ENCODE measurements at places on chromosomes 1 and 21.

DNA sequence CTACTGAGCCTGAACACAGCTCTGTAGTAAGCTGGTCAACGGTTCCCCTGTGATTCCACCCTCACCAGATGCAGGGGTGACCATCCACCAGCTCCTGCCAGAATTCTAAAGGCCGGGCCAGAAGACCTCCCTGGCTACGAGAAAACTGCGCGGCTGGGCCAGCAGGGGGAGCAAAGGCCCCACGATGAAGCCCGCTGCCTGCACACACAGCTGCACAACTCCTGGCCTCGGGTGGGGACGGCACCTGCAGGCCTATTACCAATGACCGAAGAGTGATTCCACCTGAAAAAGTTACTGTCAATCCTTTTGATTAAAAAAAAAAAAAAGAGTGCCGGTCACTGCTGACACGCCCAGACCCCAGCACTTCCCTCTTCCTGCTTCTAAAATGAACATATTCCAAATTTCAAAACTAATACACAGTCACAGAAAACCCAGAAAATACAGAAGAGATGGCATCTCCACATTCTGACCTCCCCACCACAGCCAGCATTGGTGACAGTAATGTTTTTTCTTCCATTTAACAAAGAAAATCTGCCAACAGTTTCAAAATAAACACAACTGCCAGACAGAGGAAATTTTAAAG is 49.8 kb upstream of the RIPK4 start:
- peak; percentile 17 for DNase-seq

- no peak for DNase-seq
Measured at GRCh38 chr1:33329600-33330305, 8.9 kb upstream of the A3GALT2 start.

DNA sequence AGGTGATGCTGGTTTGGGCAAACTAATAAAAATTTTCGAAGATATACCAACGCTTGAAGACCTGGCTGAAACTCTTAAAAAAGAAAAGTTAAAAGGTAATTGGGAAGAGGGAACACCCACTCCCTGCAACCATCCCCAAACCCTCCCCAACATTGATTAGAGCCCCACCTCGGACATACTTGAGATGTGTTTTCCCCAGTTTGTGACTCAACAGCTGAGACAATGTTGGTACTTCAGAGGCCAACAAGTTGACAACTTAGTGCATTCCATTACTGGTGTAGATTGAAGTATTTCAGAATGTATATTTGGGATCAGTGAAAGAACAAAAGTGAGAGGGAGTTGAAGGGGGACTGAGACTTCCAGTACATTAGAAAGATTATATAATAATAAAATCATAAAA is 5.1 kb downstream of the IFI16 start:
- no peak for DNase-seq

- DNase-seq, result no peak
Measured at GRCh38 chr1:58158506-58159433, 387.8 kb downstream of the OMA1 start.

GRCh38 chr1:94629259-94630181 is 88.0 kb upstream of the F3 start:
- no peak for DNase-seq

DNA sequence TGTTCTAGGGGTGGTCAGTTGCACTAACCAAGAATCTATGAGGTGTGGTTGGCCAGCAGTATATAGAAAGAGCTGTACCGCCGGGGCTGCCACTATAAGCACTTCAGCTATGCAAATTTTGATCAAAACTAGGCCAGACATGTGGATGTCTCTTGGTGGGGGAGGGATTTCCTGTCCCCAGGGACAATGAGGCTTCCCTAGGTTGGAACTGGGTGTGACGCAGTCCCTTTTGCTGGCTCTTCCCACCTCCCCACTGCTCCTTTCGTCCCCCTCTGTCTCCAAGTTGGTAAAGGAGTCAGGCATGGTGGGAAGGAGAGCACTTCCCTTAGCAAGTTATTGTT is 13.6 kb downstream of the SDCCAG8 start:
- no peak for DNase-seq
